ENCODE measurements at places on chromosomes 2 and 18.
A peak's percentile ranks its signal among the peaks of the same experiment; 100 is the strongest.

- no peak for DNase-seq
Measured at GRCh38 chr2:239666855-239667376, 266.1 kb upstream of the HDAC4 start.

GRCh38 chr18:40079786-40080185 is 1875.2 kb upstream of the PIK3C3 start:
- DNase-seq: no peak

GRCh38 chr2:28381225-28382180 is 11.2 kb upstream of the FOSL2 start:
- no peak for DNase-seq

GRCh38 chr2:56040189-56040588 is 116.6 kb upstream of the EFEMP1 start:
- no peak for DNase-seq

DNA sequence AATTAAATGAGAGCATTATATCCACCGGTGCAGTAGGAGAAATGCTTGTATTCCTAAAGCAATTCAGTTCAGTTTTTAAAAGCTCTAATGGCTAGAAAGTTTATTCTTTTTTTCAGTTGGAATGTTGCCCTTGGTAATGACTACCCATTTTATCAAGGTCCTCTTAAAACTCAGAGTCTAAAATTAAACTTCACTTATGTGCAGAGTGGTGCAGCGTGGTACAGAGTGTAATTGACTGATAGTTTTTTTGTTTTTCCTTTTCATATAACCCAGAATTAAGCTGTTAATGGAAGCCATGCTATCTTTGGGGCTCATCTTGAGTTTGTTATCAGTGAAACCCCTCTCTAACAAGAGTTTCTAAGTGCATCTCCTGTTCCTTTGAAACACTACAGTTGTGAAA is 21.4 kb downstream of the NCOA1 start:
- DNase-seq: no peak

DNA sequence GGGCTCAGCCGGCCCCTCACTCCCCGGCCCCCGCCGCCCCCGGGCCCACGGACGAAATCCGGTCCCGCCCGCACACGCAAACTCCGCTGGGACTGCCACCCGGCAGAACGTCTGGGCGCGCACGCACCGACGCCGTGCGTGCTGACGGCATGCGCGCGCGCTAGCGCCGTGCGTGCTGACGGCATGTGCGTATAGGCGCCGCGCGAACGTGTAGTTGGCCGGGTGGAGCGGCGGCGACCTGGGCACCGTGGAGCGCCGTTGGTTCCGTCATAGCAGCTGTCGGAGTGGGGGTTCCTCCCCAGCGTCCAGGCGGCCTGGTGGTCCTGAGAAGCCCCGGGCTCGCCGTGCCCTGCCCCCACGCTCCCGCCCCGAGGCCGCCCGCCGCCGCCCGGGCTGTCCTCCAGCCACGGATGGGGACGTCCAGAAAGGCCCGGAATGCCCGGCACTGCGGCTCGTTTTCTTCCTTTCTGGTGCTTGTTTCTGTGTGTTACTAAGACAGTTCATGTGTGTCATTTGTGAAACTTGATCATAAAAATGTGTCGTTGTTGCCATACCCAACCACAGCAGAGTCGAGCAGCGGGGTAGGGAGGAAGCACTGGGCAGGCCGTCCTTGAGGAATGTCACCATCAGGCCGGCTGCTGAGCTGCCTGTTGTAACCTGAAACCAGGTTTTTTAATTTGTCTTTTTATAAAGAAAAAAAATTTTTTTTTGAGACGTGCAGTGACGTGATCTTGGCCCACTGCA is at the start of gene TXNL4A:
Gene TXNL4A (minus strand): TSS at position 113 of the 744 bp plus-strand sequence. CDS start 171 bp downstream, outside the sequence.
- DNase-seq: peak; percentile 90

GRCh38 chr2:240532031-240532775 is 25.6 kb downstream of the ANKMY1 start:
- no peak for DNase-seq

GRCh38 chr2:28952836-28953211 is 28.3 kb upstream of the TOGARAM2 start:
- DNase-seq: no peak

DNA sequence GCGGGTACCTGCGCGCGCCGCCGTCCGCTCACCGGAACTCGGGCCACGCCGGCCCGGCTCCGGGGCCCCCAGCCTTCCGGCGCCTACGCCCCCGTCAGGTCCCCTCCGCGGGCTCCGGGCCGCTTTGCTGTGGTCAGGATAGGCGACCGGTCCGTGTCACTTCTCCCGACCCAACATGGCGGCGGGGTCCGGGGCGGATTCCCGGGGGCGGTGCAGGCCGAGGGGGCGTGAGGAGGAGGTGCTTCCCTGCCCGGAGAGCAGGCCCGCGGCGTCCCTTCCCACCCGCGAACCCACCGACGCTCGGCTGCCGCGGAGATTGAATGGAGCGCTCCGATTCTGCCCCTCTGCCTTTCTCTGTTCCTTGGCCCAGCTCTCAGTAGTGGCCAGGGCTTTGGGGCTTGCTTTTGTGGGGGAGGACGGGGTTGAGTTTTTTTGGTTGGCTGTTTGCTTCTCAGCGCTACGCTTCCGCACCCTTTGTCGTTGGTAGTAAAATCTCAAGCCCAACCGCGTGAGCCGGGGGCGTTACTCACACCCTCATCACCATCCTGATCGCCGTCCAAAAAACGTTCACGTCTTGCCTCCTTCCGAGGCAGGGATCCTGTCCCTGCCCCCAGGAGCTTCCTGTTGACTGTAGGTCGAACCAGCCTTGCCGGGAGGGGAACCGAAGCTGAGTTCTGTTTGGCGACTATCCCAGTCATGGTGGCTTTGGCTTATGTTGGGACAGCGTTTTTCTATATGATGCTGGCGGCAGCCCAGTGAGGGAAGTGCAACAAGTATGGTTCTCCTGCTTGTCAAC is 532 bp upstream of the YES1 start:
- DNase-seq: peak; percentile 84

DNA sequence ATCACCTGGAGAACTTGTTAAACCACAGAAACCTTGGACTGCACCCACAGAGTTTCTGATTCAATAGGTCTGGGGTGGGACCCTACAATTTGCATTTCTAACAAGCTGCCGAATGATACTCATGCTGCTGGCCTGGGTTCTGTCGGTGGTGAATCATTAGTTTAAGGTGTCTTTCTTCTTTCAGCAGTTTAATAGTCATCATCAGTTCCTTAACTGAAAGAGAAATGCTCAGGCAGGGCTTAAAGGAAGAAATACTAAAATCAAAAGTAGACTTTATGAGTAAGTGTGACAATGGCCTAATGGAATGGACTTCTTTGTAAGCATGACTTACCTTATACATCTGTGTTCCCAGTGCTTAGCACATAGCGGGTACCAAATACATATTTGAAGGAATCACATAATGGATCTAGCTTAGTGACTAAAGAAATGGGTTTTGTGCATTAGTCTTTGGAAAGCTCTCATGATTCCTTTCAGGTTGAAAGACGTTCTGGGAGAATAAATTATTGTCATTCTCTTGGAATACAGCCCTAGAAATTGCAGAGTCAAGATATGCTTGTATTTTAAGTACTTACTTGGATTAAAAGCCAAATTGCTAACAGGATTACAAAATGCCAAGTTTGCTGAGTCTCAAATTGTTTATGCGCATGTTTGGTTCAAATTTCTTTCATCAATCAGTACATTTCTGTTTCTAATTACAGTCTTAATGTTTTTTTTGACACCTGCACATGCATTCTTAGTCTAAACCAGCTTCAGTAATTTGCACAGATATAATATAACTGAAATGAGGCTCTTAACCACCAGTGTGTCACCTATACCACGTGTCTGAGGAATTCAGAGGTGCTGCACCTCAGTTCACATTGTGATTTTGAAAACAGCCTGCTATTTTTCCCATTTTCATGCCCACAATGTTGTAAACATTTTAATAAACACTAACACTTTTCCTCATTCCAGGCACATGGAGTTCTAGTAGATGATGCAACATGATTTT is 220.3 kb upstream of the NRP2 start:
- DNase-seq: peak; percentile 5
